HT-29 (cell line): ENCODE measurements at places on chromosomes 1 and 21. TPM values are rescaled to one million over a fixed set of nuclear protein-coding genes. Genes with fewer than 3 reads are reported as not detected.
A peak's percentile ranks its signal among the peaks of the same experiment; 100 is the strongest.

Gene KLHL12
- total RNA-seq = 12.7 and 15.3 TPM in 2 replicates

Gene PRR9
- not detected in 2 replicates for total RNA-seq

GRCh38 chr1:214491468-214492146 lies 59.8 kb downstream of the PTPN14 start:
- DNase-seq = no peak

Gene UBIAD1
- 15.9 and 18.1 TPM in 2 replicates for total RNA-seq

Gene LHX4
- 0.28 and 1.9 TPM in 2 replicates for total RNA-seq

DNA sequence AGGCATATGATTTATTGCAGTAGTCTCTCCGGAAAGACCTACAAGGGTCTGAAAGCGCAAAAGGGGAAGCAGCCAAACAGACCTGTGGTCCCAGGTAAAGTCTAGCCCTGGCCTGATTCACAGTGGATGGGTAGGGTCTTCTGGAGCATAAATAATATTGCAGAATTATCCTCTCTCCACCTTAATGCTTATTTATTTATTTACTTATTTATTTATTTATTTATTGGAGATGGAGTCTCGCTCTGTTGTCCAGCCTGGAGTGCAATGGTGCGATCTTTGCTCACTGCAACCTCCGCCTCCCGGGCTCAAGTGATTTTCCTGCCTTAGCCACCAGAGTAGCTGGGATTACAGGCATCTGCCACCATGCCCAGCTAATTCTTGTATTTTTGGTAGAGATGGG lies 11.8 kb upstream of the KLHDC8A start:
- no peak for DNase-seq

Gene KIF14
- 5.6 and 6.2 TPM in 2 replicates for total RNA-seq

GRCh38 chr1:17437580-17438317 lies 1.7 kb downstream of the RCC2 start:
- DNase-seq = peak; percentile 52

GRCh38 chr1:212593821-212594251 lies 14.7 kb upstream of the ATF3 start:
- DNase-seq = no peak

Gene RBBP5
- 10.7 and 12.2 TPM in 2 replicates for total RNA-seq

GRCh38 chr1:204455831-204456145 lies 38.8 kb downstream of the PIK3C2B start:
- DNase-seq = no peak

DNA sequence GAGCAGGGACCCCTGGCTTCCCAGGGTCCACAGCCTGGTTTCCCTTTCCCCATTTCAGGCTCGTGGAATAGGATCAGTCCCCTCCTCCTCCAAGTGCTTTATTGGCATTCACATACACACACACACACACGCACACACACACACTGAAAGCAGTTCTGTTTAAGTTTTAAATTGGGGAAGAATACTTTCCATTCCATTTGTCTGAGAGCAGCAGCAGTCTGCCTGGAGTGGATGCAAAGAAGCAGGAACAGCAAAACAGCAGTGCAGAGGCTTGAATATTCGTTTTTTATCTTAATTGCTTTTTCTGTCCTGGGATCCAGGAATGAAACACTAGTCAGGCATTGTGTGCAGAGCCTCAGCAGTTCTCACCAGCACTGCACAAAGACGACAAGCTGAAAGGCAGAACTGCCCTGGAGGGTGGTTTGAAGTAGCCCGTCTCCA lies 7.1 kb downstream of the CYB561D1 start:
- no peak for DNase-seq

DNA sequence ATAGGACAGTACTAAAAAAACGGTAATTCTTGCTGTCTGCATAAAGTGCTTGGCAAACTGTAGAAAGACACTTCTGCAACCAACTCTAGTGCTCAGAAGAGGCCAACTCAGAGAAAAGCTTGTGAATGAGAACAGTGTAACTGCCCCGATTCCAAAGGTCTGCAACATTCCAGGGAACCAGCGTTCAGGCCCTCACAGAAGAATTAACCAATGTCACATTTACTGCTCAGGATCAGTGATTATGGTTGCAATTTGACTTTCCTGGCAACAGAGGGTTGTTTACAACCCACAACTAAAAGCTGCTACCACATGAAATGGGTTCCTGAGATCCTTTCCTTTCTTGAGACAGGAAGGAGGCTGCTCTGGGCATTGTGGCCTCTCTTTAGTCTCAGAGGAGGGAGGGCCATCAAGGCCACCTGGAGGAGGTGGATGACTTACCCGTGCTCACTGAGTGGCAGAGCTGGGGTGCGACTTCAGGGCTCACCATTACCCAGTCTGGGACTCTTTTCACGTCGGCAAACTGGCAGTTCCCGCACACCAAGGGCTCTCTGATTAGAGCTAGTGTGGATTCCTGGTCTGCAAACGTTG lies 15.3 kb downstream of the SRSF4 start:
- no peak for DNase-seq

GRCh38 chr1:173934440-173934839 lies 17.3 kb upstream of the SERPINC1 start:
- no peak for DNase-seq

DNA sequence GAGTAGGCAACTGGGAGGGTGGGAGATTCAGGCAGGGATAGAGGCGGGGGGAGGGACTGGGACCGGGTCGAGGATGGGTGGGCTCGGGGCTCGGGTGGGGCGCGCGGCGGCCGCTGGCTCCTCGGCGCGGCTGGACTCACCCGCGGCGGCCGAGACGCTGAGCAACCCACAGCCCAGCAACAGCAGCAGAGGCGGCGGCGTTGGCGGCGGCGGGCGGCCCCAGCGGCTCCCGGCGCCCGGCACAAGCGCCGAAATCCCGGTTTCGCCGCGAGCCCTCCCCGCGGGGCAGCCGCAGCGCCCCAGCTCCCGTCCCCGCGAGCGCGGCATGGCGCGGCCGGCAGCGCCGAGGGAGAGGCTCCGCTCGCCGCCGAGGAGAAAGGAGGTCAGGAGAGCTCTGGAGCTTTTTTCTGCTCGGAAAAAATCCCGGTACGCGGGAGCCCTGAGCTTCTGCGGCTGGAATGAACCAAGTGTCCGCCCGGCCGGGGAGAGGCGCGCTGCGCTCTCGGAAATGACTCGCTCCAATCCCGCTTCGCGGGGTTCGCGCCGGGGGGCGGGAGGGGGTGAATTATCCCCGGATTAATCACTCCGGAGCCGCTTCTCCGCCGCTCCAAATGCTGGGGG lies at the start of gene CSMD2:
Gene CSMD2 (minus strand): TSS at position 460 of the 621 bp plus-strand sequence. CDS start 133 bp downstream, at position 327.
- no peak for DNase-seq

DNA sequence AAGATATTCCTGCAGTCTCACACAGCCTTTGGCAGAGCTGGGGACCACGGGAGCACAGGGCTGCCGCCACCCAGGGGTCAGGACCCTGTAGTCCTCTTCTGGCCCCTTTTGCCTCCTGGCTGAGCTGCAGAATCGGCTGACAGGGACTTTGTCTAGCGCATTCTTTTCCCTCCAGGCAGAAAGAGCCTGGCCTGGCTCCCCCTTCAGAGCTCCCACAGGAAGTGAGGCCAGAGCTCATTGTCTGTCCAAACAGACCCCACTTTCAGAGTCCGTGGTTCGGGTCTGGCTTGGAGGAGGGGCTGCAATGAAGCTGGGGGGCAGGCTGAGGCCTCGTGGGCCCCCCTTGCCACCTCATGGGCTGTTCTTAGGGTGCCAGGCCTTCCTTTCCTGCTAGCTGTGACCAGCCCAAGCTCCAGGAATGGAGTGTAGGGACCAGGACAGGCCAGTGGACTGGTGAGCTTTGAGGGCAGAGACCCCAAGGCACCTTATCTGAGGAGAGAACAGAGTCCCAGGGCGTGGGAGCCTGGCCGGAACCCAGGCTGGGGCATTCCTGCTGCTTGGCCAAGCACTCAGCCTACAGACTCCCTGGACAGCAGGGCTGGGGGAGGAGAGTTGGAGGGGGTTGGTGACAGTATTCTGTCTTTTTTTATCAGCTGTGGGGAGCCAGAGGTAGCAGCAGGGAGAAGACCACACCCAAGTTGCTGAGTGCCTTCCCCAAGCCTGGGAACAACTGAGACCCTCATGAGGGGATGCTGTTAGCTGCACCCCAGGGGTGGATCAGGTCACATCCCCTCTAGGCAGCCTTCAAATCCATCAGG lies 4.7 kb downstream of the CELSR2 start:
- DNase-seq = no peak

GRCh38 chr1:226547754-226548191 lies 791 bp upstream of the STUM start:
- DNase-seq = peak; percentile 89

- no peak for DNase-seq
Measured at GRCh38 chr1:203598752-203599151, 27.9 kb upstream of the ATP2B4 start.

Gene TRIM67
- total RNA-seq = 0.03 and 0.05 TPM in 2 replicates

- DNase-seq = no peak
Measured at GRCh38 chr1:110523011-110523410, 4.0 kb upstream of the KCNA10 start.

GRCh38 chr1:171350594-171350993 lies 36.6 kb downstream of the FMO4 start:
- DNase-seq = no peak

- DNase-seq = no peak
Measured at GRCh38 chr21:46555678-46556077, 49.2 kb downstream of the S100B start.

GRCh38 chr1:47687631-47688460 lies 250.0 kb downstream of the FOXD2 start:
- no peak for DNase-seq

DNA sequence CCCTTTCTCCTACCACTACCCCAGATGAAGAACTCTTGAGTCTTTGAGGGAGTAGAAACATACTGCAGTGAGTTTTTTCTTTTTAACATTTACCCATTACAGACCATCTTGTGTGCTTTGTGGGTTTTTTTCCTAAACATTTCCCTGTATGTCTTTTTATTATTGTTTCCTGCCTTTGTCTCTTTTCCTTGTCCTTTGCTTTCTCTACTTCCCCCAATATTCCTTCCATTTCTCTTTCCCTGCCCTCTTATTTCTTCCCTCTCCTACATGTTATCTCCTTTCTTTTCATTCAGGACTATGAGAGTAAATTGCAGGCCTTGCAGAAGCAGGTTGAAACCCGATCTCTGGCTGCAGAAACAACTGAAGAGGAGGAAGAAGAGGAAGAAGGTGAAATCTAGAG lies 79.1 kb upstream of the PGD start:
- no peak for DNase-seq

DNA sequence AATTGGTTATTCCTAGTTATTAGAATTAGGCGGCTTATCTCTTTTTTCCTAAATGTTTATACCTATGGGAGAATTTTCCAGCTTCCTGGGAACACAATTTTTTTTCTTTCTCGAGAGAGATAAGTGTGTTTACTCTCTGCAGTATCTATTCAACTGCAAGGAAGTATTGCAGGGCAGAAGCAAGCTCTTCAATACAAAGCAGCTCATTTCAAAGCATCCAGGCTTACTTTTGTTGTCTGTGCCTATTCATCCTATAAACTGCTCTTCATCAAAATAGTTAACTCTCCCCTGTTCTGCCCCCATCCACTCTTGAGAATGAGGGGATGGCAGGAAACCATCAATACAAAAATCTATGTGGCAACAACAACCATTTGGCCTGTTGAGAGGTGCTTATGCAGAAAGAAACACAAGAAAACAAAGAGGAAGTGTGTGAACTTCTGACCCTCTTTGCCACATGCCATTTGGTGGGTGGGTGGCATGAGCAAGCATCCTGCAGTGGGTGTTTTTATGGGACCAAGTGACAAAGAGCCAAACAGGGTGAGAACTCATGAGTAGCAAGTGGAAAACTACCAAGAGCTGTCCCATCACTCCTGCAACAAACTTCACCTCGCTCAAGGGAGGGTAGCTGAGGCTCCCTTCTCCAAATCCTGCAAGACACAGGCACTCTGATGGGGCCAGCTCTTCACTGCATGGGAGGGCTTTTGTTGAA lies 50.6 kb upstream of the MRPS6 start:
- DNase-seq = peak; percentile 47

Gene TRIM45
- 0.94 and 1.5 TPM in 2 replicates for total RNA-seq

DNA sequence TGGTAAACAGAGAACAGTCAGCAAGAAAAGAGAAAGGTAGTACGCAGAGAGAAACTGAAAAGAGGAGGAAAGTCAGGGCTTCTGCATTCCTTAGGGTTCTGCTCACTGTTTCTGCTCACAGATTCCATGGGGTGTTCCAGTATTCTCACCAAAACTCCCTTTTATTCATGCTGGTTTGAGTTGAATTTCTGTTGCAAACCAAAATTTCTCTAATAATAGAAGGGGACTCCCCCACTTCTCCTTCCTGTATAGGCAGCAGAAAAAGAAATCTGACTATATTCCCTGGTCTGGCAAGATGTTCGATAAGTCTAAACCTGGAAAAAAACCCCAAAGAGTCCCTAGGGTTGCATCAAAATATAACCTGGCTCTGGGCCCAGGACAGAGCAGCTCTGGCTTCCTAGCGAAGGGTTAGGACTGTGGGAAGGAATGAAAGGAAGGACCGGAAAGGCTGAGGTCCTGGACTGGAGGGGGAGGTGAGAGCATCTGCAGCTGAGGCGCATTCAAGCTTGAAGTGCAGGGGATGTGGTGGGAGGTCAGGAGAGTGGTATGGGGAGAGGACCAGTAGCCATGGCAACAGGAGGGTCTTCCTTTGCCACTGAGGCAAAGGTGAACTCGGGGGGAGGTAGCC lies 18.8 kb upstream of the RGS16 start:
- no peak for DNase-seq

Gene EPHB2
- total RNA-seq = 2.0 and 3.3 TPM in 2 replicates
